ENCODE measurements at places on chromosomes 7 and 10.

GRCh38 chr7:150408393-150409299 is 29.5 kb downstream of the ZNF775 start:
- DNase-seq = no peak

DNA sequence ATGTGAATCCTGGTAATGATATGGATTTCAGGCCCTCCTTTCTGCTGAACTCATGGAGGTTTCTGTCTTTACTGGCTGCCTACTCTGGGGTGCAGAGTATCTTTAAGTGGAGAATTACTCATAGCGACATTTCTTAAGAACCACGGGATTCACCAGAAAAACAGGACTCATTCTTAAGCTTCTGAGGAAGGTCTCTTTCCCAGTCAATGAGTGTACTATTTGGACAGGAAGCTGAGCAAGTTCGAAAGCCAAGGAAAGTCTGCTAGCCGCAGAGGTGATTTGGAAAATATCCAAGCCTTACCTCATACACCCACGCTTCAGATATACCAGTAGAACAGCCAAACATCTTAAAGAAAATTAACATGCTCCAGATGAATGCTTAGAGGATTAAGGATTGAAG is 377.6 kb upstream of the MYO3A start:
- no peak for DNase-seq

GRCh38 chr7:40715053-40715430 is 580.2 kb downstream of the SUGCT start:
- DNase-seq = no peak

DNA sequence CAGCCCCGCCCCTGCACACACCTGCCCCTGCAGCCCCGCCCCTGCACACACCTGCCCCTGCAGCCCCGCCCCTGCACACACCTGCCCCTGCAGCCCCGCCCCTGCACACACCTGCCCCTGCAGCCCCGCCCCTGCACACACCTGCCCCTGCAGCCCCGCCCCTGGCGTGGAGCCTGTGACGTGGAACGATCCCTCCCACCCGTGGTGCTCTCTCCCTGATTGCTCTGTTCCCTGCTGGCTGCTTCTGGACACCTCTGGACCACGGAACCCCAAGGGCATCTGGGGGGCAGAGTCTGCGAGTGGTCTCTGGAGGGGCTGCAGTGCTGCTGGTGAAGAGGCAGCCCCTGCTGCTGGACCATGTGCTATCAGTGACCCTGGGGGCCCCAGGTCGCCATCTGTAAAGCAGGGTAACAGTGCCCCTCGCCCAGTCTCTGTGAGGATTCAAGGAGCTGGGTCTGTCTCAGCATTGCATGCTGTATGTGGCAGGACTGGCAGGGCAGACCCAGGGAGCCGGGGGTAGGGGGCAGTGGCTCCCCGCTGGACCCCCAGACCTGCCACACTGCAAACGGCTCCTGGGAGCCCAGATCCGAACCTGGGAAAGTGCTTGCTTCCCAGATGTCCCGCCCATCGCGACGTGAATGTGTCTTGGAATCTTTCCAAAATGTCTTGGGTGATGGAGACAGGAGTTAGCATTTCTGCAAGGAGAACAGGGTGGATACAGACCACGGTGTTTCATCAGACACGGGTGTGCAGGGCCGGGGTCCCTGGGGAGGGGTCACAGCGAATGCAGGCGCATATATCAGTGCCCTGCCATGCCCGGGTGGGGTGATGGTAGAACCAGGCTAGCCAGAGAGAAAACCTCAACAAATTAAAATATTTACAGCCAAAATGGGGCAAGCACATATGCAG is 27.9 kb upstream of the NKX6-2 start:
- DNase-seq = no peak

DNA sequence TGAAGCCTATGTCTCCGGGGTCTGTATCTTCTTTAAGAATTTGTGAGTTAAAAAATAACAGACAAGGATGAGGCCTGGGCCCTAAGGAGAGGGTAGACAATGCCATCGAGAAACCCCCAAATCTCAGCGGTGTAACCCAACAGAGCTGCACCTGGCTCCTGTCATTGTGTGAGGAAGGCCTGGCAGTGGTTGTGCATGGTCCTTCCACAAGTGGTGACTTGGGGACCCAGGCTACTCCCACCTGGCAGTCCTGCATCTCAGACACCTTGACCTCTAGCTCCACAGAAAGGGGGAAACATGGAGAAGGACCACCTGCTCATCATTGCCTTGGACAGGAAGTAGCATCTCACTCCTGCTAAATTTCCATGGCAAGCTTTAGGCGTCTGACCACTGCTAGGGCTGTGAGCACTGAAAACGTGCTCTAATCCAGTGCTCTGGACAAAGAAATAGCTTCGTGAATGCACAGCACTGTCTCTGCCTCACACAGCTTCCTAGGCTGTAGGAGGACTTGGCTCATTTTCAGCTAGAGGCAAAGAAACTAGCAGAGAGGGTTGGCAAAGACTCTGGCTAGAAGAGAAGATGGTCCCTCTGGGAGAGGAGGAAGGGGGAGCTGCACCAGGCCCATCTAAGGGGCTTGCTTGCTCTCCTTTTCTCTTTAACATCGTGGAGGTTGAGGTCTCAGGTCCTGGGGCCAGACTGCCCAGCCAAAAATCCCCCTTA is 273.9 kb upstream of the ZMIZ1 start:
- DNase-seq = no peak

DNA sequence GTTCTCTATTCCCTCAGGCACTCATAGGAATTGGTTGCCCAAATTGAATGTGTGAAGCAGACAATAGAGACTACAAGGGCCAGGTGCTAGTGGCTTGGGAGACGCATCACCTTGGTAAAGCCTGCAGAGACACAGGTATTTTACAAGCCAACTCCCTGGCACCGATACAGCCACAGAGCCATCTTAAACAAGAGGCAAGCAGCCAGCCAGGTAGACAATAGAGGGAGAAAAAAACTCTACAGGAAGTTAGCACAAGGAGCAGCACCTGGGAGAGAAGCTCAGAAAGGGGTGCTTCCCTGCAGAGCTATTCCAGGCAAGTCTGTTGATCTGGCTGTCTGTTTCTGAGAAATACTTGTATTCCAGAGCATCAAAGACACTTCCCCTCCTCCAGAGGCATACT is 43.0 kb upstream of the CDK1 start:
- DNase-seq = no peak

DNA sequence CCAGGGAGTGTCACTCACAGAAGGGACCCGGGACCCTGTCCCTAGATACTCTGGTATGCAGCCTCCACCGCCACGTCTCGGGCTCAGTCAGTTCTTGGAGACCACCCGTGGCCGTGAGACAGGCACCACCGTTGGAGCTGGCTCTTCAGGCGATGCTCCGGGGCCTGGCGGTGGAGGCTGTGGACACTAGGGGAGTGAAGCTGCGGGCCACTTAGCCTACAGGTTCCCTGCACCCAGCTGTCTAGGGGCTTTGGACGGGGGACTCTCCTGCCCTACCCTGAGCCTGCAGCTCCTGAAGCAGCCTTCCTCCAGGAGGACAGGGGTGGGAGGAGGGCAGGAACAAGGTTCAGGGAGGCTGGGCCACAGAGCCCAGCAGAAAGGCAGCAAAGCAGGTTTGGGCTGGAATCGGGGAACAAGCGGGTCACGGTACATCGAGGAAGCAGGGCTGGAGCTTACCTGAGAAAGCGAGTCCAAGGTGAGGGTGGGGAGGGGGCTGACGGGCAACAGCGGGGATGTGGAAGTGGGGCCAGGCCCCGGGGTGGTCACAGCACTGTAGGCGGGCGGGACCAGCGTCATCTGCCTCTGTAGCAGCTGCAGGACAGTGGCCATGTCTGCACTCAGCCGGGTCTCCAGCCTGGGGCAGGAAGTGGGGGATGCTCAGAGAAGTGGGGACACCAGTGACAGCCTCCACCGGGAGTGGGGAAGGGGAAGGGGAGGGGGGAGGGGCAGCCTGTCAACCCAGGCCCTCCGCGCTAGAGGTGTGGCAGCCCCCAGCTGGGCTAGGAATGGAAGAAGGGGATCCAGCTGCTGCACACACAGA is 31.5 kb downstream of the KCNH2 start:
- no peak for DNase-seq

- DNase-seq = no peak
Measured at GRCh38 chr7:49763791-49764190, 9.6 kb upstream of the VWC2 start.

- DNase-seq = no peak
Measured at GRCh38 chr7:110750931-110751605, 339.9 kb upstream of the LRRN3 start.

GRCh38 chr10:91206427-91206826 is 14.0 kb upstream of the PCGF5 start:
- no peak for DNase-seq

GRCh38 chr7:77458786-77459185 is 42.6 kb upstream of the GSAP start:
- no peak for DNase-seq

GRCh38 chr7:128031901-128032604 is 816 bp upstream of the LRRC4 start:
- DNase-seq = no peak

- DNase-seq = no peak
Measured at GRCh38 chr7:87146740-87147386, 5.4 kb upstream of the DMTF1 start.

GRCh38 chr10:50623663-50624412 is at the start of gene SGMS1:
TSS of gene SGMS1 (minus strand) at chr10:50623956. CDS start at chr10:50344114, 279,842 bp downstream.
- DNase-seq = peak; percentile 46

- no peak for DNase-seq
Measured at GRCh38 chr7:30363778-30364563, 79.6 kb downstream of the ZNRF2 start.

DNA sequence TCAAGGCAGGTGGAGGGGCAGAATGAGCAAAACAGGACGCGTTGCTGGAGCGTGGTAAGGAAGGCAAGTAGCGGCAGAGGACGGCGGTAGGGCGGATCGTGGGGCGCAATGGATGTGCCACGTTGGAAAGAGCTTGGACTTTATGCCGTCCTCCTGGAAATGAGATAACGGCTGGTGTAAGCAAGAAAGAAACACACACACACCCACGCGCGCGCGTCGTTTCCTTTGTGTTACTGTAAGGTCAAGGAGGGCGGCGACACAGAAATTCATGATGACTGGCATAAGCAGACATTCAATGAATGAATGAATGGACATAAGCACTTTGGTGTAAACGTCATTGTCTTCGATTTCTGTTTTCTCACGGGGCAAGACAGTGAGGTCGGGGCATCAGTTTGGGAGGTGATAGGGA is 683 bp upstream of the ENTPD7 start:
- no peak for DNase-seq

DNA sequence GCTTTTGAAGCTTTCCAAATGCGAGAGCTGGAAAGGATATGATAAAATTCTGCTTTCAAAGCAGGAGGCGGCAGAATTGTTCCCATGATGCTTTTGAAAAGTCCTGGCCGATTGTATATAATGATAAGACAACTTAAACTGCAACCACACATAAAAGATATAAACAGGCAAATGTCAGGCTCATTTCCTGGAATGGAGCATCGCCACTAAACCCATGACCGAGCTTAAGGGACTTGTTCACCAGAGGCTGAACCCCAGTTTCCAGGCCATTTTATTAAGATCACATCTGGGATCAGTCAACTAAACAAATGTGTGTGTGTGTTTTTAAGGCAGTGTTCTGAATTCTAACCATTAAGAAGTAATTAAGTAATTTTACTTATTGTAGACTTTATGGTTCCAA is 131.6 kb downstream of the ITGA8 start:
- DNase-seq = no peak

DNA sequence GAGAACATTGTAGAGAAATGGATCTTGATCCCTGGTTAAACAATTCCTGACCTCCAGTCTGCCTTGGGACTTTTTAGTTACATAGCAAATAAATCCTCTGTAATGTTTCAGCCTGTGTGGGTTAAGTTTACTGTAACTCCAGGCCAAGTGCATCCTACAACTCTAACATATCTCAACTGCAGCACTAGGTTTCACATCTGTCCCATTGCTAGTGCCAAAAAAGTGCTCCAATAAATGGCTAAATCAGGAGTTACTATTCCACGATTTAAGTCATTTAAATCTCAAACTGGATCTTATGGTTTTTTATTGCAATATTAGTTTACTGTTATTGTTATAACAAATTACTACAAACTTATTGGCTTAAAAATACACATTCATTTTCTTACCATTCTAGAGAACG is 479.6 kb downstream of the GPAM start:
- DNase-seq = no peak

- peak; percentile 16 for DNase-seq
Measured at GRCh38 chr10:79445977-79446757, 743 bp upstream of the ZCCHC24 start.

GRCh38 chr7:94450044-94450697 is 55.5 kb downstream of the COL1A2 start:
- DNase-seq = no peak

DNA sequence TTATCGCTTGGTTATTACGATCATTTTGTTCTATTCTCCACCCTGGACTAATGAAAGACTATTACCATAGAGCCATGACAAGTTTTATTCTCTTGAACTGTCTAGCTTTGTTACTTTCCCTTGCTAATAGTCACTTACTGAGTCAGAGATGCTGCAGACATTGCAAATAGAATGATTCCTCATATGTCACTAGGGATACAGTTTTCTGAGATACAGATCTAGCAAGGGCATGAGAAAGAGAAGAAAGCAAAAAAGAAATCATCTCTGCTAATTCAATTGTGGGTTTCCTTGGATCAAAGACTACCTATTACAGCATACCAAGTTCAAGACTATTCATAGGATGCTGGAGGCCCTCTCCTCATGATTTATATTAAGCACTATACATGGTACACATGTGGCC is 204.3 kb downstream of the MBL2 start:
- DNase-seq = no peak

GRCh38 chr7:29401769-29402168 is 161.9 kb upstream of the PRR15 start:
- no peak for DNase-seq

GRCh38 chr7:80307227-80307856 is 172.7 kb downstream of the GNAI1 start:
- DNase-seq = no peak

DNA sequence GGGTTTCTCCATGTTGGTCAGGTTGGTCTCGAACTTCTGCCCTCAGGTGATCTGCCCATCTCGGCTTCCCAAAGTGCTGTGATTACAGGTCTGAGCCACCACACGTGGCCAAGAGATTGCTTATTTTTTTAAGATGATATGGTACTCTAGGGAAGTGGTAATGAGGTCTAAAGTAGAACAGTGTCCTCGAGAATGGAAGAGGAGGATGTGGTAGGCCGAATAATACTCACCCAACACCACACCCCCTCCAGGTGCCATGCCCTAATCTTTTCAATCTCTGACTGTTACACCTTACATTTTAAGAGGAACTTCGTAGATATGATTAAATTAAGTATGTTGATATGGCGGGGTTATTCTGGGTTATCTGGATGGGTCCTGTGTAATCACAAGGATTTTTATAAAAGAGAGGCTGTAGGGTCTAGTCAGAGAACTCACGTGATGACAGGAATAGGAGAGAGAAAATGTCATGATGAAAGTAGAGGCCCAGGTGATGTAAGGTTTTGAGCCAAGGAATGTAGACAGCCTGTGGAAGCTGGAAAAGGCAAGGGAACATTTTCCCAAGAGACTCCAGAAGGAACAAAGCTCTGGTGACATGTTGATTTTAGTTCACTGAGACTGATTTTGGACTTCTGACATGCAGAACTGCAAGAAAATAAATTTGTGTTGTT is 29.5 kb downstream of the CDK13 start:
- no peak for DNase-seq

GRCh38 chr7:50591098-50591479 is 25.9 kb upstream of the DDC start:
- DNase-seq = no peak

GRCh38 chr7:120944826-120945562 is 5.6 kb upstream of the ING3 start:
- DNase-seq = no peak
